Right lung (tissue), 10 donors: ENCODE measurements at places on chromosomes 5 and 9.

DNA sequence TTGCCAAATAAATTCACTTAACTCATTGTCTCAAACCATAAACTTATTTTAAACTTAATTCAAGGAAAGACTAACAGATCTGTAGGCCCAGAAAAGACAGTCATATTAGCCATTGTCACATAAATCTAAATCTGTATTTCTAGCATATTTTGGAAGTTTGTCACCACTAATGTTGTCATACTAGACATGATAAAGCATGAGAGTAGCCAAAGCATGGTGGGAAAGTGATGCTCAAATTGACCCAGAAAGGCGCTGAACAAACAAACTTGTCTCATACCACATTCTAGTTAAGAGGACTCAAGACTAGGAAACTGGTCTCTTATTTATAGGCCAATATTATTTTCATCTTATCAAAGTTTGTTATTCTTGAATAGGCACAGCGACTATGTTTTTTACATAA is 99.4 kb downstream of the VCAN start:
- DNase-seq: no peak

DNA sequence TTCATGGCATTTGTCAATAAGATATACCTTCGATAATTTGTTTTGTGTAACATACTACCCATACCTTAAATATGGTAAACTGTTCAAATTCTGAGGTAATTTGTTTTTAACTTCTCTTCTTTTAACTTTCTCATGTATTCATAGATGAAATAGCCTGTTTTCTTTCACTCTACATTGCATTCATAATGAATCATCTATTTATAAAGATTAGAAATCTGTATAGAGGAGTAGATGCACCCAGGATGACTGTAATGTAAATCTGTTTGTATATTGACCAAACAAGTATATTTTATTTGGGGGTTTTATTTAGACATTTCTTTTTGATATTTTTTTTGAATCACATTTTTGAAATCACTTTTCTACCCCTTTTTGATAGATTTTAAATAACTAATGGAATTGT is 144.6 kb downstream of the CD180 start:
- no peak for DNase-seq

- DNase-seq: no peak
These were observed 23.8 kb downstream of the DAB2 start for GRCh38 chr5:39400713-39401578.

GRCh38 chr5:72063219-72063819 is 44.0 kb upstream of the MAP1B start:
- no peak for DNase-seq

DNA sequence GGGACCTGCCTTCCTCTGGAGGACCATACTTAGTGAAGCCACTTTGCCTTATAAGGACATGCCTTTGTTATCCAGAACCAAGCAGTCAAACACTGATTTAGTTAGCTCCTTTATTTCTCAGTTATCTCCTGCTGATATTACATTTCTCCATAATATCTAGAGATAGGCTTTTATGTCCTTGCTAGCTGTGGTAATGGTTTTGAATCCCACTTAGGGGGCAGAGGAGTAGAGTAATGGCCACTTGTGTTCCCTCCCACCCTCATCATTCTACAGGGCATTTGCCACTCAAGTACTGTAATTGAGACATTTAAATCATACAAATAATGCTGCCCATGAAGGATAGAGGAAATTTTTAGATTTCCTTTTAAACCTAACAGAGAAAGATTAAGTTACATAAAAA is 80.9 kb downstream of the DOCK8 start:
- DNase-seq: no peak

DNA sequence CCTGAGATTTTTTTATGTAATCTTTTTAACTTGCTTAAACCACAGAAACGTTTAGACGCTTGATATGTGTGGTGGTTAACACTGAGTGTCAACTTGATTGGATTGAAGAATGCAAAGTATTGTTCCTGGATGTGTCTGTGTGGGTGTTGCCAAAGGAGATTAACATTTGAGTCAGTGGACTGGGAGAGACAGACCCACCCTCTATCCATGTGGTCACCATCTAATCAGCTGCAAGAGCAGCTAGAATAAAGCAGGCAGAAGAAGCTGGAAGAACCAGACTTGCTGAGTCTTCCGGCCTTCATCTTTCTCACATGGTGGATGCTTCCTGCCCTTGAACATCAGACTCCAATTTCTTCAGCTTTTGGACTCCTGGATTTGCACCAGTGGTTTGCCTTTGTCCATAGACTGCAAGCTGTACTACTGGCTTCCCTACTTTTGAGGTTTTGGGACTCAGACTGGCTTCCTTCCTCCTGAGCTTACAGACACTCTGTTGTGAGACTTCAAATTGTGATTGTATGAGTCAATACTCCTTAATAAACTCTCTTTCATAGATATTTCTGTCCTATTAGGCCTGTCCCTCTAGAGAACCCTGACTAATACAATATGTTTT is 816.0 kb upstream of the CDH9 start:
- DNase-seq: no peak

GRCh38 chr5:179368806-179369529 is 23.7 kb upstream of the ADAMTS2 start:
- no peak for DNase-seq

- DNase-seq: no peak
These were observed 26.3 kb upstream of the GALNT10 start for GRCh38 chr5:154164249-154164581.

GRCh38 chr5:19923742-19924141 is 64.3 kb downstream of the CDH18 start:
- DNase-seq: no peak
